ENCODE measurements at places on chromosomes 11 and 22.
A peak's percentile ranks its signal among the peaks of the same experiment; 100 is the strongest.

DNA sequence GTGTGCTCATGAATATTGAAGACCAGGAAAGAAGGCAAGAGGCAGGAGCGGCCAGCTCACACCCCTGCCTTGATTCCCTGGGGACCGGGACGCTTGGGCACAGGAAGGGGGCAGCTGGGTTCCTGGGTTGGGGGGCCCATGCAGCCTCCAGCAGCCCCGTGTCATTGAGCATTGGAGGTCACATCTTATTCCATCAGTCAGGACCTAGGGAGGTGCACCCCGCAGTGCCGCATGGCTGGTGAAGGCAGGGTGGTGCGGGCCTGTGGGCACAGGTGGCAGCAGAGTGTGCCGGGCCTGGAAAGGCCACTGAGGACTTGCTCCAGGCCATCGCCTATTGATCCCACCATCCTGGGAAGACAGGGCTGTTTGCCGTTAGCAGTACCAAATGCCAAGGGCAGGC lies 116.3 kb upstream of the NECTIN1 start:
- DNase-seq = no peak

GRCh38 chr11:113614097-113614496 lies 92.0 kb downstream of the TMPRSS5 start:
- no peak for DNase-seq

DNA sequence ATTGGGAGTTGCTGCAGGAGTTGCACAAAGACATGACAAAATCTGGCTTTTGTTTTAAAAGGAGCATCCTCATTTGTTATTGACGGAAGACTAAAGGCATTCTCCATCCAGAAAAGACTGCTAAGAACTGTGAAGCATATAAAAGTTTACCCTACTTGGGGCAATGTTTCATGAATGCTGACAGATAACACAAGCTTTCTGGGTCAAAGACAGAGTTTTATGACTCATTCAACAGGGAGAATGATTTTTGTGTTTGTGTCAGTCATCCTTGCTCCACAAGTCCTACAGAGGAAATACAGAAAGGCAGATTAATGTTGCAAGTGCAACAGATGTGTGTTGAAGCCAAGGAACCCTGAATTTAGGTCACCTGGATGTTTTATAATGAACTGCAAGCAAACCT lies 2.5 kb downstream of the GLYATL1 start:
- DNase-seq = no peak

DNA sequence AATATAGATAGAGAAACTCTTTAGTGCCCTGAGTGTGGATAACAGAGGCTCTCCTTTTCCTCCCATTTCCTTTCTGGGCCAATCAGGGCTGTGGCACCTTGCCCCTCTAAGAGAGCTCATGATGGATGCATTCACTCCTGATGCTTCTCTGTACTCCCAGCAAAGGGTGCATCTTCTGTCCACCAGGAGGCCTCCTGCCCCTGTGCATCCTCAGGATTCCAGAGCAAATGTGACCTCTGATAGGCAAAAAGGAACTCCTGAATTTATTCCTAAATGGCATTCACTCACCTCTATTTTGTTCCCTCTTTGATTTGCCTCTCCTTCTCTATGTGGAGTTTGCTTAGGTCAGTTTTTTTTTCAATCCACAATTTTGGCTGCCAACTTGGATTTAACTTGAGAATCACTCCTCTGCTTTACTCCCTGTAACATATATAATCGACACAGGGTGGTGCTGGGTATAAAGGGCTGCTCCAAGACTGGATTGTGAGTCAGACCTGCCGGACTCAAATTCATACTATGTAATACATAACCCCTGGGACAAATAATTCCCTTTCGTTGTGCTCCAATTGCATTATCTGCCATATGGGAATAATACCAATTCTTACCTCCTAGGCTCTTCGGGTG lies 1.1 kb upstream of the MRGPRX4 start:
- DNase-seq = peak; percentile 48
